ENCODE measurements at places on chromosomes 4 and X. TPM values are rescaled to one million over a fixed set of nuclear protein-coding genes. Genes with fewer than 3 reads are reported as not detected.

The FRMPD4 gene
- total RNA-seq = not detected

The PRDM5 gene
- 0.08 TPM for total RNA-seq

The RIBC1 gene
- 0.43 TPM for total RNA-seq

The TMSB15B gene
- 4.4 TPM for total RNA-seq

The SUPT20HL1 gene
- total RNA-seq = not detected

The EDA gene
- 1.2 TPM for total RNA-seq

The TMA16 gene
- 76.3 TPM for total RNA-seq

The CCKAR gene
- not detected for total RNA-seq

The CLDN34 gene
- total RNA-seq = not detected

The TCEAL5 gene
- not detected for total RNA-seq

The DDIT4L gene
- total RNA-seq = not detected

The DMRTC1 gene
- total RNA-seq = not detected

The OTUD6A gene
- total RNA-seq = not detected

The HAND2 gene
- total RNA-seq = not detected

The SATL1 gene
- total RNA-seq = not detected

The DKK2 gene
- total RNA-seq = not detected

The MAGEA3 gene
- total RNA-seq = not detected

The CHRNA9 gene
- total RNA-seq = not detected

The YY2 gene
- 0.94 TPM for total RNA-seq

The RPS6KA3 gene
- total RNA-seq = 54.2 TPM

The NAP1L2 gene
- 3.1 TPM for total RNA-seq

The DCHS2 gene
- total RNA-seq = not detected

The SLC6A14 gene
- total RNA-seq = not detected

The FATE1 gene
- total RNA-seq = not detected

The TCEAL2 gene
- not detected for total RNA-seq

The AVPR2 gene
- not detected for total RNA-seq

The PHKA1 gene
- 5.9 TPM for total RNA-seq

The GAGE12F gene
- 0.42 TPM for total RNA-seq

The MAGEA9B gene
- not detected for total RNA-seq

The LRAT gene
- total RNA-seq = not detected

Measured in activated T-cell treated with anti-CD3 and anti-CD28 coated beads, Interleukin-2, amount 50 U/mL, for 4 hours (primary cell).